ENCODE measurements at places on chromosomes 1 and 21.

GRCh38 chr1:221965252-221965651 is 223.4 kb upstream of the DUSP10 start:
- no peak for DNase-seq

GRCh38 chr1:13763222-13763621 is 63.2 kb downstream of the PRDM2 start:
- no peak for DNase-seq

- no peak for DNase-seq
Observed at GRCh38 chr1:118588566-118588965, 399.6 kb downstream of the TBX15 start.

DNA sequence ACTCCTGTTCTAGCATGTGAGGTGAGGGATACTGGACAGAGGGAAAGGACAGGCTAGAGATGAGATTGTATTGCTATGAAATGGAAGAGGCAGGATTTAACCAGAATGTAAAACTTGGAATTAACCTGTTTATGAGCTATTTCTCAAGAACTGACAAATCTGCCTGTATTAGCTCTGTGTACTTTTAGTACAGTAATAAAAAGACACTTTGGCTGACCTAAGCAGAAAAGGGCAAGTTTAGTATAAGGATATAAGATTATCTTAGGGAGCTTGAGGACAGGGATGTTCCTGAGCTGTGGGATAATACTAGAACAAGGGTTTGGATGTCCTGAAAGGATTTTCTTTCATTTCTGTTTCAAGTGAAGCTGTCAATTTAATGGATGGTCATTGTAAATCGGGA is 11.2 kb downstream of the ZCCHC17 start:
- no peak for DNase-seq

DNA sequence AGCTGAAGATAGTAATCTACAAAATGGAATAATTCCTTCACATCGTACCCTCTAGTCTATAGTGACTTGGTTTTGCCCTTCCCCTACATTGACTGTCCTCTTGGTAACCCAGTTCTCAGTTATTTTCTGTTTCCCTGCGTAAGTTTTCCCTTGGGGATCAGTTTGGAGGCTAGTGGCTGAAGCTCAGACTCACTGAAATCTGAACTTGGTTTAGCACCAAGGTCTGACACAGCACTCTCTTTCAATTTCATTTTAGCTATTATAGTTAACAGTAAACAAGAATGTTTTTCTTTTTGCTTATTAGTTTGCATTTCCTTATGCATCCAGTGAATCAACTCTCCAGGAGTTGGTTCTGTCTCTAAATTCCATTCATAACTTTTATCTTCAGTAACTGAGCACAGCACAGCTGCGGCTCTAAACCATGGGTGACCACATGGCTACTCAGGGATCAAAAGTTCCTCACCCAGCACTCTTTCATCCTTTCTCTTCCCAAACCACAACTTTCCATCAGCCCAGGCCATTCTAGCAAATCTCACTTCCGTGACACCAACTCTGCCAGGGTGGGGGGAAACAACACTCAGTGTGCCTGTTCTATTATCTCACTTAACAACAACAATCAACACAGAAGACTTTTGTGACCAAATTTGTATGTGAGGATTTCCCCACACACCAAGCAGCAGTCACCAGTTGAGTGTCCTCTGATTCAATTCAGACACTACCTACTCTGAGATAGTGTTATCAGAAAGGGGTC is 17.6 kb upstream of the IFI6 start:
- DNase-seq: peak; percentile 80

DNA sequence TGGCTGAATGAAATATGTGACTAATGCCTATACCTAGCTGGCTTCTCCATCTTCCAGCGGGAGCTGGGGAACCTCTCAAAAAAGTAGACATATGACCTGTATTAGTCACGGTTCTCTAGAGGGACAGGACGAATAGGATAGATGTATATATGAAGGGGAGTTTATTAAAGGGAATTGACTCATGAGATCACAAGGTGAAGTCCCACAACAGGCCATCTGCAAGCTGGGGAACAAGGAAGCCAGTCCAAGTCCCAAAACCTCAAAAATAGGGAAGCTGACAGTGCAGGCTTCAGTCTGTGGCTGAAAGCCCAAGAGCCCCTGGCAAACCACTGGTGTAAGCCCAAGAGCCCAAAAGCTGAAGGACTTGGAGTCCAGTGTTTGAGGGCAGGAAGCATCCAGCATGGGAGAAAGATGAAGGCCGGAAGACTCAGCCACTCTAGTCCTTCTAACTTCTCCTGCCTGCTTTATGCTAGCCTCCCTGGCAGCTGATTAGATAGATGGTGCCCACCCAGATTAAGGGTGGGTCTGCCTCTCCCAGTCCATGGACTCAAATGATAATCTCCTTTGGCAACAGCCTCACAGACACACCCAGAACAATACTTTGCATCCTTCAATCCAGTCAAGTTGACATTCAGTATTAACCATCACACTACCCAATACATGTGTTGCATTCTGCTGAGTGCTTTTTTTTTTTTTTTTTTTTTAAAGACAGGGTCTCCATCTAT is 19.6 kb downstream of the OLIG1 start:
- DNase-seq: no peak

DNA sequence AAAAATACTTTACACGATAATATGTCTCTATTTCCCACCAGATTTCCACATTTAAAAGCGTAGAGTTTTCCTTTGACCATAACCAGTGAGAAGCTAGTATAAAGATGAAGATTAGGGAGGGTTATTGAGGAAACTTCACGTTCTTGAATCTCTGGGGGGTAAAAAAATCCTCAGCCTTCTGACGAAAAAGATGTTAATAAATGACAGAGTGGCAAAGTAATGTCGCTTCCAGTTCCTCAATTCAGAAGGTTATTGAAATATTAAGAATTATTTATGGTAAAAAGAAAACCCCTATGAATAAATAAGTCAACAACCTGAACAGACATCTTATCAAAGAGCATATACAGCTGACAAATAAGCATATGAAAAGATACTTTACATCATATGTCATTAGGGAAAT is 241.0 kb downstream of the GPATCH2 start:
- DNase-seq: no peak

DNA sequence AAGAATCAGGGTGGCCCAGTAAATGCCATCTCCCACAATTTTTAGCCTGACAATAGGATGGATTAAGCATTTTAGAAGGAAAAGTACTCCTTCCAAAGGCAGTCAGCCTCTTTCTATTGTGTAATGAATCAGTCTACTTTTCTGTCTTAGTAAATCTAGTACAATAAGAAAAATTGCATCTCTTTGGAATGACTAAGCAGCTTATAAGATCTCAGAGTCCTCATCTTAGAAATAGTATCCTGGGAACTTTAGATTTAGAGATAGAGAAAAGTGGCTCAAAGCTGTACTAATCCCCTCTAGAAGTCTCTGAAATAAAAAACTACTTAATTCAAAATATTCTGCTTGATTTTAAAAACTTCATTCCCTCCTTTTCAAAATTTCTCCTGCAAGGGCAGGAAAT is 81.4 kb downstream of the SLC44A5 start:
- peak; percentile 10 for DNase-seq

GRCh38 chr1:30191154-30191702 is 532.2 kb downstream of the MATN1 start:
- peak; percentile 75 for DNase-seq

DNA sequence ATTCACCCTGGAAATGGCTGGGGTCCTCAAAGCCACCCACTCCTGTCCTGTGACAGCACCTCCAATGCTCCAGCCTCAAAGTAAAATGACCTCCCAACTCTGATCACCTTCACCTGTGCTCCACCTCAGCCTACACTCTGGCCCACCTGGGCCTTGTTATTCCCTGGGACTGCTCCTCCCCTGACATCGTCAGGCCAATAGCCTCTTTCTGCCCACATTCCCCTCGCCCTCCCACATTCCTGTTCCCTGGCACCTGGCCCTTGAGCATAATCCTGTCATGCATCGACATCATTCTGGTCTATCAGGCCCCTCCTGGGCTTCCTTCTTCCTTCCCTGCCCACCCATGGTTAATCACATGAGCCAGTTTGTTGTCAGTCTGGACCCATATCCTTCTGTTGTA is 13.2 kb upstream of the BCAR3 start:
- no peak for DNase-seq

DNA sequence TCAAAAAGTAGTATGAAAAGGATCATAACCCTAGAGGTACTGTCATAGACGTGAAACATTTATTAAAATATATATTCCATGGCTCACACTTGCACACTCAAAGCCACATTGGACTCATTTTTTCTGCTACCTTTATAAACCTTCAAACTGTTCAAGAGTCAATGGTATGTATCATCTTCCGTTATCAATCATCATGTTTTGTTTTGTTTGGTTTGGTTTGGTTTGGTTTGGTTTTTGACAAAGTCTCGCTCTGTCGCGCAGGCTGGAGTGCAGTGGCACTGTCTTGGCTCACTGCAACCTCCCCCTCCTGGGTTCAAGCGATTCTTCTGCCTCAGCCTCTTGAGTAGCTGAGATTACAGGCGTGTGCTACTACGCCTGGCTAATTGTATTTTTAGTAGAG is 1.8 kb downstream of the IFNAR2 start:
- DNase-seq: no peak

- no peak for DNase-seq
Observed at GRCh38 chr1:18343581-18343980, 137.1 kb upstream of the KLHDC7A start.

GRCh38 chr1:63883494-63884235 is 109.8 kb downstream of the ROR1 start:
- no peak for DNase-seq

DNA sequence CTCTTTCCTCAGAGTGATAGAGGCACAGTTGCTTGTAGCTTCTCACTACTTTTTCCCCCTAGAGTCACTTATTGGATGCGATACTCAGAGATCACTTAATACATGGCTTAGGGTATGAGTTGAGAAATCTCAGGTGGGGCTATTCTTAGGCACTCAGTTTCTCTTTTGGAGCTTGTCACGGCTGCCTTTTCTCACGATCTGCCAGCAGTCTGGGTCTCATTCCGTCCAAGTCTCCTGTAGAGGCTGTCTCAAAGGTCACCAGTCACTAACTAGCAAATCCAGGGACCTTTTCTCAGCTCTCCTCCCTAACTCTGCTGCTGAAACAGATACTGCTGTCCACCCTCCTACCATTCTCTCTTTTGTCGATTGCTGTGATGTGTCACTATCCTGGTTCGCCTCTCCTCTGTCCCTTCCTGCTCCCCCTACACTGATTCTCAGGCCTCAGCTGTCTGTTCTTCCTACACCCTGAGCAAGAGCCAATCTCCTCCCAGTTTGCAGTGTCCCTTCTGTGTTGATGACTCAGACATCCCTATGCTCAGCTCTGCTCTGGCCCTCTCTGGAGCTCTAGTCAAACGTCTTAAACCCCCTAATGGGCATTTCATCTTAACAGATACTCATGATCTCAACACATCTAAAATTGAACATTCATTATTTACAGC is 12.4 kb downstream of the ATP1A2 start:
- peak; percentile 48 for DNase-seq

- no peak for DNase-seq
Observed at GRCh38 chr1:228751360-228752098, 16.2 kb downstream of the RHOU start.

GRCh38 chr1:200279810-200280411 is 129.9 kb downstream of the ZNF281 start:
- peak; percentile 65 for DNase-seq

DNA sequence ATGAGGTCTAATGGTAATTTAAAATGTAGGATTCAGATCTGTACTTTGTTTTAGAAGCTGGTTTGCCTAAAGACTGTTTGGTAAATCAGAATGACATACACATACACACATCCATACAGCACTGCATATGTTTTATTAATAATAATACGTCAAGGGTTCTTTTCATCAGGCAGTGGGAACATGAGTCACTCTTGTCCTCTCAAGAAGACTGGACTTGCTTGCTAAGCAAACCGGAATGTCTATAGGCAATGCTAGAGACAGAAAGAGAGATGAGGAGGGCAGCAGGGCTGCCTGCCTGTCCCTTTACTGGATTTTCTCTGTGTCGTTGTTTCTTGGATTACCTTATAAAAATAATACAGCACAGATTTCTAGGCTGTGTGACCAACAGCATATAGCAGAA is 119.1 kb upstream of the GALNT2 start:
- DNase-seq: peak; percentile 22

DNA sequence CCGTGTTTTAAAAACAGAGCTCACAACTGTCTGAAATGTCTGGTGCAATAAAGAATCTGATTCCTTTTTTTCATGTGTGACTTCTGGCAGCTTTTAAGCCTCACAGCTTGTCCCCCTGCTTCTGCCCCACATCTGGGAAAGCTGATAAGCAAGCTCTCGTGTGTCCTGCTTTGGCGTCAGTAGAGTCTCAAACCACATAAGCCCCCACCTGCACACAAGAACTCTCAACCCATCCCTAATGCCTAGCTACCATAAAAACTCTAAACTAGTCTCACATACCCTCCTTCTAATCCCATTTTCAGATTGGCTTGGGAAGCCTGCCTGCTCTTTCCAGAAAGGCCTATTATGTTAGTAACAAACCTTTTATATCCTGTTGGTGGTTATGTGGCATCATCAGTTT is 94.6 kb upstream of the DAB1 start:
- DNase-seq: no peak

DNA sequence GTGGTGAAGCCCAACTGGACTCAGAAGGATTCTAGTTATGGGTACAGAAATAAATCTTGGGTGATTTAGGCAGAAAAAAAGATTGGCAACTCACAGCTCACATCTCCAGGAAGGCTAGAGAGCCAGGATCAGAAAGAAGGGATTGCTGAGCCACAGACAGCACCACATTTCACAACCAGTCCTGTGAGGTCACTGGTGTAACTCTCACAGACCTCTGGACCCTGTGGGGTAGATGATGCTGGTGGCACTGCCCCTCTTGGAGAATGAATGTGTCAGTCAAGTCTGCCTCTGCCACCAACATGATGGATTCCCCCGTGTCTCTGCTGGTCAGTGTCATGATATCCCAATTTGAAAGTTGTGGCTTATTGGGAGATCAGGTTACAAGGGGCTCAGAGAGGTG is 70.9 kb upstream of the HMCN1 start:
- DNase-seq: peak; percentile 28

DNA sequence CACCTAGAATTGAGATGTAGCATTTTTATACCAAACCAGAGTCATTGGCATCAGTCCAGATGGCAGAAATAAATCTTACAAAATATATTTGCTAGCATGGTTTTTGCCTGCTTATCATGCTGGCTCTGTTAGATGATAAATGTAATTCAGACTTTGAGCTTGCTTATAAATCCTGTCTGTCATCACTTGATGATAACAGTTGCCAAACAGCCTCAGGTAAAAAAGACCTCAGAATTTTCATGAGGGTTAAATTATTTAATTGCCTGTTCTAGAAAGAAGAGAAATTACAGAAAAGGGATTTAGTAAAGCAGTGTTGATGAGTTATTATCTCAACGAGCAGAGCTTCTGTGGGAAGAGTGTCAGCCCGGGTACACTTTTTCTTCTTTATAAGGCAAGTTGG is 83.3 kb downstream of the FNBP1L start:
- DNase-seq: no peak

DNA sequence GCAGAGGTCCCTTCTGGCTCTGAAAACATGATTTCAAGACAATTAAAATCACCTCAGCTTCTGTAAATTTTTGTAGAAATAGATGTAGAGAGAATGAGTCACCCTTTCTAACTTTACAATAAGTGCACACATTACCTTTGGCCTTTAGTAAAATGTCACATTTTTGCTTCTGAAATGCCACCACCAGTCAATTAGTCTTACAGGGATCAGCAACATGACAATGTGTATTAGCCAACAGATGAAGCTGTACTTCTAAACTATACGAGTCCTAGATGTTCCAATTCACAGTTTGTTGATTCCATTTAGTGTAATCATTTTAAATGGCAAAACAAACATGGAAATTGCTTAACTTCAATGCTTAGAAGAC is 23.1 kb downstream of the C21orf91 start:
- no peak for DNase-seq

All from iris pigment epithelial cell (primary cell).